Sigmoid colon (tissue), 7 donors: ENCODE measurements at places on chromosomes 13 and 19. TPM values are rescaled to one million over a fixed set of nuclear protein-coding genes. Genes with fewer than 3 reads are reported as not detected.

Gene CCL25
- total RNA-seq: not detected

GRCh38 chr19:7013678-7014077, 7.6 kb downstream of the MBD3L2B start:
- no peak overlapping the region for H3K27ac ChIP-seq
- no peak for DNase-seq
- H3K4me1 ChIP-seq: no peaks in the 10 kb centered on the region
- no peaks in the 10 kb centered on the region for H3K27me3 ChIP-seq
- no peak overlapping the region for H3K4me3 ChIP-seq
- H3K36me3 ChIP-seq: no peaks in the 10 kb centered on the region

DNA sequence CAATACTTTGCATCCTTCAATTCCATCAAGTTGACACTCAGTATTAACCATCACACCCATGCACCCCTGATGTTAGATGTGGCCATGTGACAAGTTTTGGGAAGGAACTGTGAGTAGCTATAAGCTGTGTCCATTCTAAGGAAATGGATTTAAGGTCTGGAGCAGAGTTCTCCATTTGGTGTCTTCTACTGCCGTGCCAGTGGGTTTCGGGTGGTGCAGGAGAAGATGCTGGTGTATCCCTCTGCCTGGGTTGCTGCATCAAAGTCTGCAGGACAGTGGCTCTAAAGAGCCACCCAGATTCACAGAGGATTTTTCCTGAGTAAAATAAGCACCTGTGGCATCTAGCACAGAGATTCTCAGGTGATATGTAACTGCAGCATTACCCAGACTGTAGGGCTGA, 105.7 kb upstream of the IRS2 start:
- H3K36me3 ChIP-seq: no peaks in the 10 kb centered on the region
- H3K4me1 ChIP-seq: no peaks in the 10 kb centered on the region
- no peaks in the 10 kb centered on the region for H3K27me3 ChIP-seq
- no peak for DNase-seq
- no peak overlapping the region for H3K27ac ChIP-seq

DNA sequence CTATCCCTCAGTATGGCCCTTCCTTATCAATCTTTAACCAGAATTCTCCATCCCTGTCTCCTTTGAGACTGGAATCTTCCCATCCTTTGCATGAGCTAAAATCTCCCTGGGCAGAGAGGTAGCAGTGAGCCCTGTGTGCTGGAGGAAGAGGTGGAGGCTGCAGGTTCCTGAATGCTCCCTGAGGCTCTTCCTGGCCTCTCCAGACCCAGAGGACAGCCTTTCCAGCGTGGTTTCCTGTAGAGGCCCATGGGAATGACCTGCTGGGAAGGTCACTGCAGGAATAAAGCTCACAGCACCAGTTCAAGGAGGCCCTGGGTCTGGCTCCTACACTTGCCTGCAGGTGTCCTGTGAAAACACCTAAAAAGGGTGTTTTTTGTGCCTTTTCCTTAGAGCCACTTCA, 4.6 kb downstream of the OR10H2 start:
- H3K27me3 ChIP-seq: no peaks in the 10 kb centered on the region
- no peak for DNase-seq
- no peak overlapping the region for H3K27ac ChIP-seq
- no peaks in the 10 kb centered on the region for H3K36me3 ChIP-seq

- no peaks in the 10 kb centered on the region for H3K4me1 ChIP-seq
- no peak overlapping the region for H3K27ac ChIP-seq
- peaks cover 4% of the 10 kb centered on the region for H3K27me3 ChIP-seq
- no peaks in the 10 kb centered on the region for H3K36me3 ChIP-seq
- no peak overlapping the region for H3K4me3 ChIP-seq
Measured at GRCh38 chr19:50791594-50792271, 1.5 kb downstream of the ACP4 start.
